Skin of body (tissue), 3 donors: ENCODE measurements at places on chromosomes 12 and 14.

DNA sequence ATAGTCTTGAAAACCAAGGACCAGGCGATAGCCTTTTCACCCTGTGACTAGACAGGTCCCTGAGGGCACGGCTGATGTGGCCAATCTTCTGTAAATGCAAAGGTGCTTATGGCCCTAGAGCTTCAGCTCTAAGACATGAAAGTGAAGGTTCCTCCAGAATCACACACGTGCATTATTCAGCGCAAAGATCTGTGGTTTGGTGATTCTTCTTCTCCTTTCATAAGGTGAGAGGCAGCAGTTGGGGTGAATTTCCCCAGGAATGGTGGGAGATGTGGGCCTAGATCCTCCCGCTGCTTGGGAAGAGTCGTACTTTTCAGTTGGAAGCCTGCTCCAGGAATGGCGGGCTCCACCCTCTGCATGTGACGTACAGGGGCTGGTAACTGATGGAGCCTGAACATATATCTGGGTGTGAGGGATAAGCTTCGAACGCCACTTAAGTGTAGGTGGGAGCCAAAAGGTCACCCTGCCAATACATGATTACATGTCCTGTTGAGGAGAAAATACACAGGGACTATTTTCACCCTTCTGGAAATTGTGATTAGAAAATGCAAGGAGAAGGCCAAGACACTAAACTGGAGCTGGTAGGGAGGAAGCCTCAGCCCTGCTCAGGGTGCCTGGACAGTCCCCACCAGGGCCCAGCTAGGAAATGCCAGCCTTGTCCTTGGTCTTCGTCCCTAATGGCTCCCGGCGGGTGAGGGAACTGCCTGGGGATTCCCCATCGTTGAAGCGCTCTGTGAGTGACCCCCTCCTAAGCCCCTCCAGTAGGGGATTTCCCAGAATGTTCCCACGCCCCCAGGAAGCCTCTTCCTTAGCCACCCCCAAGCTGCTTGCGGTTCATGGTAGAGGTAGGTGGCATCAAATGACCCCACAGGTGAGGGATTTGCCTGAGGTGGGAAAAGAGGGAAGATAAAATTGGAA, 17.6 kb downstream of the BATF start:
- no peak for DNase-seq

DNA sequence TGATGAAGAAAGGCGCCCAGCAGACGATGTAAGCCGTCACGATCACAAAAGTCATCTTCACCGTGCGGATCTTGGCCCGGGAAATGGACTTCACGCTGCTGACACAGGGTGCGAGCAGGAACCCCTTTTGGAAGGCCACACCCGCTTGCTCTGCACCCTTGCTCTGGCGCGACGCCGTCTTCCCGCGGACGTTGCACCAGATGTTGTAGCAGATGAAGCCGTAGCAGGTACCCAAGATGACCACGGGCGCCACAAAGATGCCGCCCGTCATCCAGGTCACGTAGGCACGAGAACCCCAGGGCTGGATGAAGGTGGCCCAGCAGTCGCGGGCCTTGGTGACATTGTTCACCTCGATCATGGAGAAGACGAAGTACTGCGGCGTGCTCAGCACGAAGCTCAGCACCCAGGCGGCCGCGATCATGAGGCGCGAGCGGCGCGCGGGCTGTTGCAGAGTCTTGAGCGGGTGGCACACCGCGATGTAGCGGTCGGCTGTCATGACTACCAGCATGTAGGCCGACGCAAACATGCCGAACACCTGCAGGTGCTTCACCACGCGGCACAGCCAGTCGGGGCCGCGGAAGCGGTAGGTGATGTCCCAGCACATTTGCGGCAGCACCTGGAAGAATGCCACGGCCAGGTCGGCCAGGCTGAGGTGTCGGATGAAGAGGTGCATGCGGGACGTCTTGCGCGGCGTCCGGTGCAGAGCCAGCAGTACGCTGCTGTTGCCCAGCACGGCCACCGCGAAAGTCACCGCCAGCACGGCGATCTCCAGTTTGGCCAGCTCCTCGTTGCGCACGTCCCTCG, 890 bp downstream of the AVPR1A start:
- no peak for DNase-seq

GRCh38 chr14:71497645-71498086, 434.6 kb upstream of the RGS6 start:
- no peak for DNase-seq

- no peak for DNase-seq
Observed at GRCh38 chr12:83042441-83043200, 355.9 kb downstream of the TMTC2 start.

GRCh38 chr12:89024580-89024979, 327.7 kb downstream of the DUSP6 start:
- no peak for DNase-seq

- DNase-seq, result peak; percentile 88
Observed at GRCh38 chr14:104985675-104986486, at the start of gene CLBA1. CLBA1 (plus strand) TSS chr14:104985788; CDS start chr14:104986432, 644 bp downstream.

GRCh38 chr14:96888158-96888557, 91.0 kb downstream of the VRK1 start:
- DNase-seq, result no peak

DNA sequence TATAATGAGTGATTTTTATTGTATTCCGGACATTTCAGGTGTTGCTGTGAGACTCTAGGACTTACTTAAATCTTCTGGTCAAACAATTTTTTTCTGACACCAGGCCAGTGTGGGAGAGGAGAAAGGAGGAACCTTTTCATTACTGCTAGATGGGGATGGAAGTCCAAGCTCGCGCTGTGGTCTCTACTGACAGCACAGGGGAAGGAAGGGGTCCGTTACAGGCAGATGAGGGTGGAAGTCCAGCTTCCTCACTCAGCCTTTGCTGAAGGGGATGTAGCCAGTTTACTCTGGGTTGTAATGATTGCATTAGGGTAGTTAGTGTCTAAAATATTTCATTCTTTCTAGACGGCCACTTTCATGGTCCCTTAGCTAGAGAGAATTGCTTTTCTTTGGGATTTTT, 26.3 kb upstream of the ST8SIA1 start:
- DNase-seq, result no peak

DNA sequence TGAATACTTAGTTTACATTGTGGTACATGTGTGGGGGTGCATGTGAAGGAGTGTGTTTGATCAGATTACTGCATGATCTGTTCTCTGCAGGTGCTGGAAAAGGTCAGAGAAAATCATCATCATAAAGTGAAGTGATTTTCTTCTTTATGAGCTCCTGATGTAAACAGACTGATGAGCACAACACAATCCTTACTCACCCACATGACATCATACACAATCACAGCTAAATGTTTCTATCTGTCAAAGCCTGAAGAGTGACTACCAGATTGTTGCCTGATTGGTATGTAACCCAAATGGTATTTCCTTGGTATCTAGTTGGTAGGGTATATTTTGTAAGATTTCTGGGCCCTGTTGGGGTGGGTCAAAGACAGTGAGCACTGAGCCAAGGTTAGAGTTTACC, 270.8 kb downstream of the FOXG1 start:
- DNase-seq, result no peak

GRCh38 chr14:96091149-96091693, 52.1 kb downstream of the C14orf132 start:
- no peak for DNase-seq

GRCh38 chr12:75208856-75209811, 505 bp downstream of the KCNC2 start:
- DNase-seq, result no peak

DNA sequence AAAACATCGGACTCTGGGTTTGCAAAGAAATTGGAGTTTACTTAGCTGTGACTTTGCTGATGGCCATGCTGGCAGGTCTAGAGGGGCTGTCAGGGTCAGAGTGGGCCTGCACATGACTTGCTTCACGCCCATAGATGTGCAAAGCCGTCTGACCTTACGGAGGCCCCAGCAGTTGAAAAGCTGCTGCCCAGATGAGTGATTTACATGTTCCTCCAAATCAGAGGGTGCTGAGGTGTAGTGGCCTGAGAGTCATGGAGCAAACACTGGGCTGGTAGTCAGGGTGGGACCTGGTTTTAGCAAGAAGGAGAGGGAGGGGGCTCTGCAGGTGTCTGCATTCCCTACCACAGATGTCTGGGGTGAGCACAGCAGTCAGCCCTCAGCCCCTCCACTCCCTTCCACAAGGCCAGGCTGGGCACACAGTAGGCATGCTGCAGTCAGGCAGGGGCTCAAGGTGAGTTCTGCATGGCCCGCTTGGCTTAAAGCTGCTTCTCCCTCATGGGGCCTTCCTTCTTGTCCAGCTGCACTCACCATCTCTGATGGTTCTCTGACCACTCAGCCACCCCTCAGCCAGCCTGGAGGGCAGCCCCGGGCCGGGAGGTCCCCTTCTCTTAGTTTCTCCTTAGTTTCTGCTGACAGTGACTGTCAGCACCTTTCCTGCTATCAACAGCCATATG, 34.2 kb upstream of the EML1 start:
- DNase-seq, result no peak

DNA sequence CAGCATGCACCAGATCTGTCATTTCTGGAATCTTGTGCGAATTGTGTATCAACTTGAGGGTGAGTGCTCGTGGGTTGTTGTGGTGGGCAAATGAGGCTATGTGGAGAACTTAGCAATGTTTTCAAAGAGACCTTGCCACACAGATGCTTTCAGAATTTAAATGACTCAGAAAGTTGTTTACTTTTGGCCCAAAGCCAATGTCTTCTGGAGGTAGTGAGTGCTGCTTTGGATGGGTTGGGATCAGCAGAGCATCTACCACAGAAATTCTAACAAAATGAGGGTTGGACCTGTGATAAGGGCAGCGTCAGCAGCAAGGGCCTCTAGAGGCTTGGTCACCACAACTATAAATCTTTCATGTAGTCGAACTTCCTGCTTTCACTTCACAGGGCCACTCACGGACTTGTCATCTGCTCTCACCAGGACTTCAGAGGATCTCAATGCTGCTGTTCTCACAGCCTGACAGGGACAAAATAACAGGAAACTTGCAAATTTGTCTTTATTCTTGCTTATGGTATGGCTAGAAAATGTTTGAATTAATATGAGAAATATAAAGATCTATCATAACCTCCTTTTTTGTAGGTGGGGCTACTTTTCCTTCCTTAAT, 111.4 kb downstream of the DACT1 start:
- peak; percentile 29 for DNase-seq

DNA sequence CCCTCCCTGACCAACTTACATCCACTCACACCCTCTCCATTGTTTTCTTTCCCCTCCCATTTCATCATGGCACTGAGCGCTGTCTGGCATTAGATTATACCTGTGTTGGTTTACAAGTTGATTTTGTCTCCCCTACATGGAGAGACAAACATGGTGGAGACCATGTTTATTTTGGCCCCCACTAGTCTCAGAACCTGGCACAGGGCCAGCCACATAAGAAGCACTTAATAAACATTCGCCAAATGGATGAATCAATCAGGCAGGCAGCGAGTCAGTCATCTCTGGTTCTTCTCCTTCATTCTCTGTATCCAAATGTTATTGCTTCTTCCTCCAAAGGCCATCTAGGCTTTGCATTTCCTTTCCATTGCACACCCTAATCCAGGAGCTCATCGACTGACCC, 177.4 kb downstream of the DPF3 start:
- no peak for DNase-seq

GRCh38 chr12:117408161-117408791, 46.9 kb upstream of the NOS1 start:
- DNase-seq, result peak; percentile 46

- no peak for DNase-seq
Observed at GRCh38 chr12:106416273-106416672, 58.7 kb downstream of the POLR3B start.

DNA sequence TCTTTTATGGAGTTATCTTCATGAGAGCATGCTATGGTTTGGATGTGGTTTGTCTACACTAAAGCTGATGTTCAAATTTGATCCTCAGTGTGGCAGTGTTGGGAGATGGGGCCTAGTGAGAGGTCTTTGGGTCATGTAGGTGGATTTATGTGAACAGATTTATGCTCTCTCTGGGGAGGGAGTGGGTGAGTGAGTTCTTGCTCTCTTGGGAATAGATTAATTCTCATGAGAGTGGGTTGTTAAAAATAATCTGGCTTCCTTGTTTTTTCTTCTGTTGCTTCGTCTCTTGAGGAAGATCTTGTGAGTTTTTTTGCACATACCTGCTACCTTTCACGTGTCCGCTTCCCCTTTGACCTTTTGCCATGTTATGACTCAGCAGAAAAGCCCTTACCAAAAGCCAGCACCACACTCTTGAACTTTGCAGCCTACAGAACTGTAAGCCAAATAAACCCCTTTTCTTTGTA, 20.5 kb downstream of the DERA start:
- DNase-seq, result no peak

DNA sequence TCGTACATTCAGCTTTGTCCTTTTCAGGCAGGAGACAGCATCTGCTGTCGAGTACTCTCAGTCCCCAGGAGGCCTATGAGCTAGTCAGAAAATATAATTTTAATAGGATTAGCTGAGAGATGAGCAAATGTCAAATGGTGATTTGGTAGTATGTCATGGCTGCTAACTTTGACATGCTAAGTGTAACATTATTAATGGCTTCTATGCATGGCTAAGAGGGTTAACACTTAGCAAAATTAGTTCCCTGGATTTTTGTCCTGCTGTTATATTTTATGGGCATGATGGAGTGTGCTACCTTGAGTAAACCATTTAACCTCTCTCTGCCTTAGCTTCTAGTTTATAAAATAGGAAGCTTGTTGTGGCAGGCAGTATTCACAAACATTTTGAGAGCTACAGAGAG, 2.9 kb upstream of the PCNX1 start:
- DNase-seq, result no peak

DNA sequence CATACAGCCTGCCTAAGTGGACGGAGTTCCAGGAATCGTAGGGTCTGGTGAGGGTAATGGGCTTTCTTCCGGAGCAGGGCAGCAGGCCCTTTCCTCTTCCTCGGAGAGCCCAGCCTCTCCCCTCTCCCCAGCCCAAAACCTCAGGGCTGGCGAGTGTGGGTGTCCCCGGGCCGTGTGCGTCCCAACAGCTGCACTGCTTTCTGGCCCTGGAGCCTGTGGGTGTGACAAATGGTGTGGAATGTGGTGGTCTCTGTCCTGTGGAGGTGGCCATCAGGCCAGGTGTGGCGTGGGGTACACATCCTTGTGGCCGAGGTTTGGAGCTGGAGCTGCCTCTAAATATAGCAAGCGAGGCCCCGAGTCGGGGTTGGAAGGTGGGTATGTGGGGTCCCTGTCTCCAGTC, 8.5 kb downstream of the ORAI1 start:
- no peak for DNase-seq

GRCh38 chr14:24437736-24438067, 4.9 kb downstream of the SDR39U1 start:
- DNase-seq, result no peak

- no peak for DNase-seq
Observed at GRCh38 chr14:105999361-106000028, 473.1 kb downstream of the TMEM121 start.

GRCh38 chr14:101242442-101243385, 318.6 kb upstream of the DIO3 start:
- DNase-seq, result no peak

DNA sequence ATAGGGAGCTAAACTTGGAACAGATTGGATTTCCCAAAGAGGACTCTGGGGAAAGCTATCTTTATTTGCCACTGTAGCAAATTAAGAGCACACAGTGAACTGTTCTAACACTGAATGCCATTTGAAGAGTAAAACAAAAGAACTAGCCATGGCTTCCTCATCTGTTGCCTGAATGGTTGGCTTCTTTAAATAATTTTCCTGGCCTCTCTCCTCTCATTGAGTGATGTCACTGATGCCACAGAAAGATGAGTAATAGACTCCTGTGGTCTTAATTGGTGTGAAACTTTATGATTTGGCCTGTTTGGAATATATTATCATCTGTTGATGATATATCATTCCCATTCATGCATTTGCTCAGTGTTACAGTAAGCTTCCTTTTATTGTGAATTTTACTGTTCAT, 42.5 kb downstream of the WDR20 start:
- DNase-seq, result no peak

GRCh38 chr12:95881331-95881955, 22.7 kb downstream of the SNRPF start:
- no peak for DNase-seq
